NCI-H1105 (cell line): ENCODE measurements at places on chromosomes 5 and 9.

- DNase-seq: no peak
These were observed 628.3 kb downstream of the DNAH5 start for GRCh38 chr5:13316176-13316575.

DNA sequence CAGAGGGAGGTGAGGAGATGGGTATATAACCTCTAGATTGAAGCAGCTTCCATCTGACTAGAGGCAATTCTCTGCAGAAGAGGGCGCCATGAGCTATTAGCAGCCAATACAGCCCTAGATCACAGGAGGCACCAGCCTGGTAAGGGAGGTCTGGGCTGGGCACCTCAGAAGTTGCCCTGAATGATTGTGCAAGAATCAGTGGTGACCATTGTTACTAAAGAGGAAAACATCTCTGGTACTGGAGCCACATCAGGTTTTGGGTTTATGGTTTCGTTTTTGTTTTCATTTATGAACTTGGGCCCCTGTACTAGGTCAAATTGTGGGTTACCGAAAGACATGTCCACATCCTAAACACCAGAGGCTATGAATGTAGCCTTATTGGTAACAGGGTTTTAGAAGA lies 342.0 kb downstream of the MLLT3 start:
- no peak for DNase-seq

DNA sequence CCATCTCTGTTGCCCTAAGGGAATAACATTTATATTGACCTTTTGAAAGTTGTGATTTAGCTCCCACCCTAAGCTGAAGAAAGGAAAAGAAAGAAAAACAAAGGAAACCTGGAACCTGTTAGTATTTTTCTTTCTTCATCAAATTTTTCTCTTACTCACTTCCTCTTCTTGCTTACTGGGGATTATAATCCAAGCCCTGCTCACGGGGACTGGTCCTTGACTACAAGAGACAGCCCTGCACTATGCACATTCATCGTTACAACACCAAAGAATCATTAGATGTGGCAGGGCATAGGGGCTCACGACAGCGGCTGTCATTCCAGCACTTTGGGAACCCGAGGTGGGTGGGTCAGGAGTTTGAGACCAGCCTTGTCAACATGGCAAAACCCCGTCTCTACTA lies 37.8 kb upstream of the LPAR1 start:
- DNase-seq: no peak

DNA sequence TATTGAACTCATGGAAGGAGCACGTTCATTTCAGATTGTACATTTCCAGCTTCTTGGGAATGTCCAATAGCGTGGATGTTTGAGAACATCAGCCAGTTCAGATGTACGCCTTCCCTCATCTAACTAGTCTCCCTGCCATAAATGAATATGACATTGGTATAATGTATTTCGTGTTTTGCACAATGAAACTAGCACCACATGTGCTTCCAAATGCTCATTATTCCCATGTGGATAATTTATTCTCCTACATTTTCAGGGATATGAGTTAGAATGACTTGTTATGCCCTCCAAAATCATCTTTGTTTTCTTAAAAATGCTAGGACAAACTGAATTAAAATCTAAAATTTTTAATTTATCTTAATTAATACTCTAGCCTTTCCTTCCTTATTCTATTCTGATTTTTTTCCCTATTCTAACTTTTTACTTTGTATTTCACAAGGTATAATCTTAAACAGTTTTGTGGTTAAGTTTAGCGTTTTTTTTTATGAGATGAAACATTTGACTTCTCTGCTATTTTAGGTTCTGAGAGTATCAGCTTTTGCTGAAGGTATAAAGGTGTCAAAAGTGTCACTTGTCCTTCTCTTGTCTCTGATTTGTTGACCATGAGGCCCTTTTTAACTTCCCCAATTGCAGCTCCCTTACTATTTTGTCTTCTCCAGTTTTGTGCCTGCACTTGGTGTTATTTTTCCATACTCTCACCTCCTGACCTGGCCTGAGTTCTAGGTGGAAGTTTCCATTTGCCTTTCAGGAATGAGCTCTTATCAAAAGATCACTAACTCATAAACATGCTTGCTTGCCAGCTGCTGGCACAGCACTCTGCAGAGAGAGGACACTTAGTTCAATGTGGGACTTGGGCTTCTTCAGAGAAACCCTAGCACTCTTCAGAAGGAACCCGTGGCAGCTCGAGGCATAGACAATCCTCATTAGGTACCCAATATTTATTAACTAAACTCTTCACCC lies 106.8 kb downstream of the FRMD3 start:
- no peak for DNase-seq

GRCh38 chr9:20552874-20553557 lies 69.3 kb downstream of the MLLT3 start:
- no peak for DNase-seq

DNA sequence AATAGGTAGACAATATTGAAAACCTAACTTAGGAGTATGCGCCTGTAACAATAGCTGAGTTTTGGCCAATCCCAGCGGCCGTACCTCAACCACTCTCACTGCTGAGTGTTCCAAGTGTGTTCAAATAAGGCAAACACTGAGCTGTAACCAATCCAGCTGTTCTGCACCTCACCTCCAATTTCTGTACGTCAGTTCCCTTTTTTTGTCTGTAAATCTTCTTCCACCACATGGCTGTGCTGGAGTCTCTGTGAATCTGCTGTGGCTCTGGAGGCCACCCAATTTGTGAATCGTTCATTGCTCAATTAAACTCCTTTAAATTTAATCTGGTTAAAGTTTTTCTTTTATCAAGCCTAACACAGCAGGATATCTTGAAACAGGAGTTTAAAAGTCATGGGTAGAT lies 116.3 kb downstream of the SLC28A3 start:
- DNase-seq: no peak

- no peak for DNase-seq
These were observed 154.3 kb downstream of the C5orf15 start for GRCh38 chr5:133814152-133814551.

- DNase-seq: no peak
These were observed 41.3 kb downstream of the NTRK2 start for GRCh38 chr9:84710701-84711397.

DNA sequence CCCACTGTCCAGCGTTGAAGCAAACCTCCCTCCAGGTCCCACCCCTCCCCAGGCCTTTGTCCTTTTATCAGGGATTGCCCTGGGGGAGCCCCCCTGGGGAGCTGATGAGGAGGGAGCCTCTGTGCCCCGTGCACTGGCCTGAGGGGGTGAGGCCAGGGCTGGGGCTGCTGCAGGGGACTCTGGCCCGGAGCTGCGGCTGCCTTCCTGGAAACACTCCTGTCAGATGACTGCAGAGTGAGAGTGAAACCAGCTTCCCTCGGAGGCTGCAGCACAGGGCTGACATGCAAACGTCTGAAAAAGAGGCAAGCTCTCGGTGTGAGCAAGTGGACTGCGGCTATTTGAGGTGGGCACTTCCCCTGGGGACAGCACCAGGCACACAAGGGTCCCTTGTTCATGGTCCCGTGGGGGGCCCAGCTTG lies 4.6 kb upstream of the TRAF2 start:
- no peak for DNase-seq

DNA sequence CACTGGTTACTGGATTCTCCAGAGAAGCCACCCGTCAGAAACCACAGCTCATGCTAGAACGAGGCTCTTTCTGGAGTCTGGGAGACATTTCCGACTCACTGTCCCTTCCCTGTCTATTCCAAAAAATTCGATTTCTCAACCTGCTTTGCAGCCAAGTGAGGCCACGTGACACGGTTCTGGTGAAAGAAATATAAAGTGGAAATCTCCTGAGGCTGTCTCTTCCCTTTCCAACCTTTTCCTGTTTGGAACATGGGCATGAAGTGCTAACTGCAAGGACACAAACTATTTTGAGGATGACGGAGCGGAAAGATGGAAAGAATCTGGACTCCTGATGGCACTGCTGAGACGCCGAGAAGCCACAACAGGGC lies 6.1 kb upstream of the PTGS1 start:
- DNase-seq: no peak

GRCh38 chr9:126773004-126773607 lies 31.7 kb upstream of the ZBTB43 start:
- no peak for DNase-seq

GRCh38 chr5:445591-445990 lies 2.6 kb downstream of the EXOC3 start:
- no peak for DNase-seq

GRCh38 chr9:12972608-12973589 lies 198.1 kb downstream of the LURAP1L start:
- DNase-seq: no peak

GRCh38 chr5:133683646-133684596 lies 71.6 kb upstream of the FSTL4 start:
- DNase-seq: no peak

GRCh38 chr5:158273035-158273434 lies 414.1 kb upstream of the CLINT1 start:
- no peak for DNase-seq

GRCh38 chr5:150085950-150086715 lies at the start of gene CSF1R:
Gene CSF1R, minus strand, starts transcription at chr5:150086554. Its CDS starts 127 bp downstream, at chr5:150086427.
- no peak for DNase-seq

- no peak for DNase-seq
These were observed 2.5 kb upstream of the LPCAT1 start for GRCh38 chr5:1526190-1526631.

DNA sequence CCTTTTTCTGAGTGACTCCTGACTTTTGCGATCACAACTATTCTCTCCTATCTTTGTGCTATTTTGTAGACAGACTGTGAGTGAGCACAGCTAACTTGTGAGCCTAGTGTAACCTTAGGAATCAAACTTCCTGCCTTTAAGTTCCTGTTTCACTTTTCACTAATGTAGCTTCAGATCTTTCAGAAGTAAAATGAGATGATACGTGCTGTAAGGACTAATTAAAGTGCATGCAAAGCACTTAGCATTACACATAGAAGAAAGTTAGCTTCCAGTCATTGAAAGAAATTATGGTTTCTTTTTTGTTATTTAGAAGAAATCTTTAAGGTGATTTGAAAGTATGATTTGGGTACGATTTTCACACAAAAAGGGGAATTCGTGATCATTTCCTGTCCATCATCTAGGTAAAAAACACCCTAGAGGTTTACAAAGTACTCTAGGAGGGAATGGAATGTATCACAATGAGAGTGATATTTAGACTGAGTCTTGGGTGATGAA lies 122.7 kb downstream of the ST8SIA4 start:
- DNase-seq: no peak

- DNase-seq: no peak
These were observed 211.3 kb upstream of the KLF4 start for GRCh38 chr9:107700847-107701246.

DNA sequence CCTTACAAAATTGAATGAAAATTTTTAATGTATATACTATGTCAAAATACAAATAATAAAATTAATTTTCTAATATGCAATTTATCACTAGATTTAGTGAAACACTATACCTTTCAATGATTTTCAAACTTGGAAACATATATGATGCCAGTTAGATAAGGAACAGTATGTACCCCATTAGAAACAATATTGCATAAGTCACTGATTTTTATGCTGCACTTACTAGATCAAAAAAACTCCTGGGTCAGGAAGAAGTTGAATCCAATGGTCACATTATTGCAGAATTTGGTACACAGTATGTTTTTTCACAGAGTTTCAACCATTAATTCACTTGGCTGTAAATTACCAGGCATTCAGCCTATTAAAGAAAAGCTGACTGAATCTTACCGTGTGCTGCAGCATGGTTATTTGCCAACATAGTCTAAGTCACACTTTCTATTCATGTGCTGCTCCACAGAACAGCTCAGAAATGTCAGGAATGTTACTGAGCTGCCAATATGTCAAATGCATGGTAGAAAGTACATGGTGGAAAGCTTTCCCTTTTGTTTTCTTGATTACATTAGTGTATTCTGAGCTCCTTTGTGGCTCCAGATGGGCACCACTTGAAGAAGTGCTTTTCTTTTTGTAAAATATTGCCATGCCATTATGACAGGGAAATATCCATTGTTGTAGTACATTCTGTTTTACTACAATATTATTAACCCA lies 9.9 kb upstream of the PRR16 start:
- no peak for DNase-seq

GRCh38 chr9:133527444-133527920 lies 2.7 kb upstream of the MYMK start:
- DNase-seq: no peak

DNA sequence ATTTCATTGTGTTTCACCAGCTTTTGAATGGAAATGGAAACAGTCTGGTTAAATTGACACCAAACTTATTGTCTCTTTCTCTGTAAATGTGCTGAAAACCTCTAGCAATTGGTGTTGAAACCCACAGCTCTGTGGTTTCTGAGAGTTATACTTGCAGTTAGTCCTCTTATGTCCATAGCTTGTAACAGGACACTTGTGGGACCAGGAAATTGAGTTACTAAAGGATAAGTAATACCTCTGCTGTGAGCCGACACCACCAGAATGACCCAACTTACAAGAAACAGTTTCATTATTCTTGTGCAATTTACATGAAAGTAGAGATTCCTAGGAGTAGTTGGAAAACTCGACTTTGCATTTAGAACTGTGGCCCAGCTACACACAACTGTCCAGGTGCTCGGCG lies 191.5 kb downstream of the CFAP90 start:
- DNase-seq: no peak

DNA sequence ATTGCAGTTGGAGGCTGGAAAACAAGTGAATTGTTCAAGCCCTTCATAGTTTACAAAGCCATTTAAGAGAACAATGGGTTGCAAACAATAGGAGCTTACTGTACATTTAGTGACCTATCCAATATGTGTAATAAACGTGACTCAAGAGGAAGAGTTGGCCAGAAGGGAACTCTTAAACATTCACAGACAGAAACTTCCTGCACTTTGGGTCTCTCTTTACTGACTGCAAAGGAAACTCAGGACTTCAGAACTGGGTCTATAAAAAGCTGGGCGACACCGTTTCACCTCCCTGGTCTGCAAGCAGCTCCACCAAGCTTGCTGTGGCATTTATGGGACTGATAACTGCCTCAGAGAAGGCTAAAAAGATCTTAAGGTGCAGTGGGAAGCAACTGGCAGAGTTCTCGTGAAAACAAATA lies 48.7 kb upstream of the SPATA31D4 start:
- no peak for DNase-seq

DNA sequence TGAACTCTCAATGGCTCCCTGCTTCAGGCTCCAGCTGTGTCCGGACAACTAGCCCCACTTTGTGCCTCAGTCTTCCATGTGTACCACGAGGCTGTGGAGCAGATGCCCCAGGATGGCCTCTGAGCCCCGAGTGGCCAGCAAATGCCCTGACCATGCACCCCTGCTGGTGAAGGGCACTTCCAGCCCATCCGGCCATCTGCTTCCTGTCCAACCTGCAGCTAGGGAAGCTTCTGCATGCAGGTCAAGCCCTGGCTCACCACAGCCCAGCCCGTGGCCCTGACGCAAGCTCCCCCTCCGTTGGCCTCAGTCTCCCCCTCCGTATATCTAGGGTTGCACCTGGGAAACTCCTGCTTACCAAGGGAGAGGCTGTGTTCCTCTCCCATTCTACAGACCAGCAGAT lies 4.8 kb downstream of the NINJ1 start:
- no peak for DNase-seq

DNA sequence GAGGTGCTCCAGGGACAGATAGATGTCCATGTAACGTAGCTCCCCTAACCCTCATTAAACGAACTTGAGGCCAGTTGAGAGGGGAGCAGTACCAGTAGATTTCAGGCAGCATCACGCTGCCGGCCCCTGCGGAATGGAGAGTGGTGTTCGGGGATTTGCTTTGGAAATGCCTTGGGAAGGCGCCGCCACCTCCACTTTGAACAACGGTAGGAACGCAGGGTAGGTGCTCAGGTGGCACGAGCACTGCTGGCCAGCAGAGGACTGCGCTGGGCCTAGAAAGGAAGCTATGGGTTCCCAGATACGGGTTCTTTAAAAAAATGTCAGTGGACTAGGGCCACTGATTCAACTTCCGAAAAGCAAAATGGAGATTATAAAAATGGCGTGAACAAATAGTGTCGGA lies 271.8 kb downstream of the FANCC start:
- DNase-seq: no peak
